ENCODE measurements at places on chromosomes 13 and 19.

DNA sequence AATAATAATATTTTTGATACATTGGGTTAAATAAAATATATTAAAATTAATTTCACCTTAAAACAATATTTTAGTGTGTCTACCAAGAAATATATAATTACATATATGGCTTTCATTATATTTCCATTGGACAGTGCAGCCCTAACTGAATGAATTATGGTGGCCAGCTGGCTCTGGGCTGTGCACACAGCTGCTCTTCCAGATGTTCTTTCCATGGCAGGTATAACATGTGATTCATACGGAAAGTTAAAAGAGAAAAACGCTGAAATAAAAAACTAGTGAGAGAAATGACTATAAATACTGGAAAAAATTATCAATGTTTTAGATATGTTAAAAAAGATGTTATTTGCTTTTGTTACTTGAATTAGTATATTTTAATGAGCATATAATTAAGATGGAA is 216.3 kb downstream of the RGCC start:
- no peak for DNase-seq

GRCh38 chr19:9535934-9536333 is 2.5 kb downstream of the ZNF426 start:
- no peak for DNase-seq

DNA sequence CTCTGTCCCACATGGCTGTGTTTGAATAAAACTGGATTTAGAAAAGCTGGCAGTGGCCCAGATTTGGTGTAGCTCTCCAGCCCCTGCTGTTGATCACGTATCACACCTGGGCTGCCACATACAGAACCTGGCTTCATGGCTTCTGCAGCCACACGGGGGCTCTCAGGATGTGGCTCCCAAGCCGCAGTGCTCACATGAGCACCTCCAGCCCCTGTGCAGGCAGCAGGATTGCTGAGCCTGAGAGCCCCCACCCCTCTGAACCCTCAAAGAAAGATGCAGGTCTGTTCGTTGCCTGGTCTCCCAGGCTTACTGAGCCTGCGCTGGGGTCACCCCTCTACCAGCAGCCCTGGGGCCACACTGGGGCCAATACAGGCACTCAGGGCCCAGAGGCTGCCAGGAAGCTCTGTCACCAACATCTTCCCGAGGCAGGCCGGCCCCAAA is 2.7 kb downstream of the PLEKHF1 start:
- no peak for DNase-seq

DNA sequence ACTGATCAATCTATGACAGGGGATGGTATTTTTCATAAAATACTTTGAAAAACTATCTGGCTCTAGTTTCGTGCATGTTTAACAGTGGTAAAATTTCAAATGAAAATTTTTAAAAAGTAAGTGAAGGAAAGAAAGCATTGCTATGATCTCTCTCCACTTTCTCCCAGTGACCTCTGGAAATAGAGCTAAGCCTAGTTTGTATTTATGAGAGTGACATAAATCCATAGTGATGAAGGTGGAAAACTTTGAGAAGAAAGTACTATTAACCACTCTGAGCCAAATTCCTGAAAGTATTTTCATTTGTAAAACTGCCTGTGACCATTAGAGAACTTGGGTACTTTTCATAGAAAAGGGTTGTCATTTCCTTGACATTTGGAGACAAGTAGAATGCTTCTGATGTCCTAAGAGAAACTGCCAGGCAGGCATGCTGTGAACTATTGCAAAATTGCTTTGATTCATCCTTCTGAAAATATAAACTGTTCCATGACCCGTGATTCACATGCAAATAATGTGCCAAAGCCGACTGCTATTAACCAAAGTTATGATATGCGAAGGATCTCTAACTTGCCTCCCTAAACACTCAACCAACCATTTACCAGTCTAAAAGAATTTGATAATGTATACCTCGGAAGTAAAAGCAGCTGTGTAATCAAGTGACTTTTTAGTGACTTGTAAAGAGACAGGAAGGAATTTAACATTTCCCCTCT is 133.2 kb downstream of the VWA8 start:
- DNase-seq = peak; percentile 40

DNA sequence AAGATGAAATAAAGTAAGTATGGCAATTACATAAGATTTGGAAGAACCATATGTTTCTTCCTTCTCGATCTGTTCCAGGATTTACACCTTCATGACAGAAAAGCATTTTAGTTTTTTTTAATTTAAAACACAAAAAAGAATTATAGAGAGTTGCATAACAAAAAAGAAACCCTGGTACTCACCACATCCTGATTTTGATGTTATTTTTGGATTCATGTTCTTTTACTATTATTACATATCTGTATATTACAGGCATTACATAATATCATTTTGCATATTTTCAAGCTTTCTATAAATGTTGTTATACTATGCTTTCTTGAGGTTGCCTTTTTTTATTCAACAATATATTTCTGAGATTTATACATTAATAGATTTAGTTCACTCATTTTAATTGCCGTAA is 6.7 kb upstream of the KATNAL1 start:
- DNase-seq = no peak

GRCh38 chr13:98826146-98826545 is 73.7 kb upstream of the SLC15A1 start:
- DNase-seq = no peak

DNA sequence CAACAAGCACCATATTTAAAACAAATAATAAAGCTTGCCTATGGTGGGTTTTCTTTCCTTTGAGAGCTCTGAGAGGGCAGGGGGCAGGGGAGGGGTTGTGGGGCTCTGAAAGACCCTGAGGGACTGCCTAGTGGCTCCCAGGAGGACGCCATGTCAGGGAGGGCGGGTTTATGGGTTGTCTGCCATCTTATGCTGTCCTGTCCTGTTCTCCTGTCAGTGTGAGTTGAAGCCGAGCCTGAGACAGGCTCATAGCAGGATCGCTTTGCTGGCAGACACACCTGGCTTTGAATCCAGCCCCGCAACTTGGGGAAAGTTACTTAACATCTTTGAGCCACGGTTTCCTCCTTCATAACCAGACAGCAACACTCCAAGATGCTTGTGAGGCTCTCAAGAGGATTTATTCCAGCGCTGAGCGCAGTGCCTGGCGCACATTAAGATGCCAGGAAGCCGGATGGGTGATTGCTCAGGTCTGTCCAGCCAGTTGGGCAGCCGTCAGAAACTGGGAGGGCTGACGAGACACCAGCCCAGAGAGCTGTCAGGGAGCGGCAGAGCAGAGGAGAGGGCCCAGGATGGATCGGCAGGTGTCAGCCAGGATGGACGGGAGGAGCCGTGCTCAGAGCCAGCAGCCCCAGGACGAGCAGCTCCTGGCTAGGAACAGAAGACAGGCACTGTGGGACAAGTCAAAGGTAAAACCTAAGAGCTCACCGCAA is 36.8 kb upstream of the C1QTNF9 start:
- no peak for DNase-seq

- no peak for DNase-seq
Observed at GRCh38 chr19:8213827-8214672, 4.9 kb downstream of the CERS4 start.

- DNase-seq = no peak
Observed at GRCh38 chr13:114310956-114311355, 3.3 kb upstream of the CHAMP1 start.

DNA sequence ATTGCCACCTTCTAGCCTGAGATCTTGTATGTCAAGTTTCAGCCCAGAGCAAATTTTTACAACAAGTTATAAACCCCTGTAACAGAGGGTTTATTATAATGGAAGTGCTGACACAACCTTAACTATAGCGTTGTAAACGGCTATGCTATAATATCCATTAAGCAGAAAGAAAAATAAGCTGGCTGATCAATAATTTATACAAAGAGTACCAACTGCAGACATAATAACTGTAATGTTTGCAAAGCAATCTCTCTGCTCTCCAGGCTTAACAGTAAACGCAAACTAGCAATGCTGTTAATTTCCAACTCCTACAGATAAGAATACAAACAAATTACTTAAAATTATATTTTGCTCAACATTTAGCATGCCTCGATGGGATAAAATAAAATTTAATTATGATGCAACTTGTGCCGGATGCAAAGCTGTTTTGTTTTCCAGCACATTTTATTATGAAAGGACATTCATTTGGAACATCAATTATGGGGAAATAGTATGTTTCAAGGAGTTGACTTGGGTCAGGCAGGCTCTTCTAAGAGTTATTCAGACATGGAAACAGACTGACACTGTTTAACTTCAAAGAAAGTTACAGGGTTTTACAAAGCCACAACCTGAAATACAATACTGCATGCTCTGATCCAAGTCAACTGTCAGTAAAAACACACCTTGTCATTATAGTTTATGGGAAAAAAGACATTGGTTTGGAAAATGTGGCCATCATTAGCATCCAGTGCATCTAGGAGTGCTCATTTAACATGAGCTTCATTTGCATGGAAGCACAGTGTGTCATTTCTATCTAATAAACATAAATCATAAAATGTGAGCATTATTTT is 6.6 kb upstream of the DACH1 start:
- no peak for DNase-seq

DNA sequence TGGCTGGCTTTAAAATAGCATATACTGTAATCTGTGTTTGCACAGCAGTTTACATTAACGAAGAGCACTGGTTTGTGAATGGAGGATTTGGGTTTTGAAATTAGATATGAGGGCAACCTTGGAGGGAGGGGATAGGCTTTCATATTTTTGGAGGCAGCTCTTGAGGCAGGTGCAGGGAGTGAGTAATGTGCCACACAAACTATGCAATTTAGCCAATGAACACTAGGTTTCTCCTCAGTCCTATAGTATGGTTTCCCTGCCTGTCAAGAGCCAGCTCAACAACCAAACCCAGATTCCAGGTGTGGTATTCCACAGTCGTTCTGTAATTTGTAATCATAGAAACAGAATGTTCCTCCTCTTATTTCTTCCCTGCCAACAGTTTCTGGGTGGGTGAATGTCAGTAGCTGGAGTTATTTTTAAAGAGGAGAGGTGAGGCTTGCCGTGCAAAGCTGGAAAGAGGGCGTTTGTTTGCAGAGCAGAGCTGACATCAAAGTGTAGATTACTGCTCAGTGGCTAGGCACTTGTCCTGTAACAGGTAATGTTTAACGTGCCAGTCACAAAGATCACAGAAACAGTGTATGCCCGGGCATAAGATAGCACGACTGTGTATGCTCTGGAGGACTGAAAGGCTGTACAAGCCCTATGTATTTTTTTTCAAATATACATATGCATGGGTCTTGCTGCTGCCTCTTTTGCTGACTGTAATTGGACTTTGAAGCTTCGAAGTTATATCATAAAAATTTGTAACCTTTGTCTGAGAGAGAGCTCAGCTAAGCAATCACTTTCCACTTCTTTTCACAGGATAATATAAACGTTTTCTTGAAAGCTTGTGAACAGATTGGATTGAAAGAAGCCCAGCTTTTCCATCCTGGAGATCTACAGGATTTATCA is 124.2 kb downstream of the LMO7 start:
- no peak for DNase-seq

GRCh38 chr13:93496985-93497673 is 270.5 kb downstream of the GPC6 start:
- peak; percentile 10 for DNase-seq

- DNase-seq = no peak
Observed at GRCh38 chr19:2113439-2114211, 16.9 kb downstream of the IZUMO4 start.

DNA sequence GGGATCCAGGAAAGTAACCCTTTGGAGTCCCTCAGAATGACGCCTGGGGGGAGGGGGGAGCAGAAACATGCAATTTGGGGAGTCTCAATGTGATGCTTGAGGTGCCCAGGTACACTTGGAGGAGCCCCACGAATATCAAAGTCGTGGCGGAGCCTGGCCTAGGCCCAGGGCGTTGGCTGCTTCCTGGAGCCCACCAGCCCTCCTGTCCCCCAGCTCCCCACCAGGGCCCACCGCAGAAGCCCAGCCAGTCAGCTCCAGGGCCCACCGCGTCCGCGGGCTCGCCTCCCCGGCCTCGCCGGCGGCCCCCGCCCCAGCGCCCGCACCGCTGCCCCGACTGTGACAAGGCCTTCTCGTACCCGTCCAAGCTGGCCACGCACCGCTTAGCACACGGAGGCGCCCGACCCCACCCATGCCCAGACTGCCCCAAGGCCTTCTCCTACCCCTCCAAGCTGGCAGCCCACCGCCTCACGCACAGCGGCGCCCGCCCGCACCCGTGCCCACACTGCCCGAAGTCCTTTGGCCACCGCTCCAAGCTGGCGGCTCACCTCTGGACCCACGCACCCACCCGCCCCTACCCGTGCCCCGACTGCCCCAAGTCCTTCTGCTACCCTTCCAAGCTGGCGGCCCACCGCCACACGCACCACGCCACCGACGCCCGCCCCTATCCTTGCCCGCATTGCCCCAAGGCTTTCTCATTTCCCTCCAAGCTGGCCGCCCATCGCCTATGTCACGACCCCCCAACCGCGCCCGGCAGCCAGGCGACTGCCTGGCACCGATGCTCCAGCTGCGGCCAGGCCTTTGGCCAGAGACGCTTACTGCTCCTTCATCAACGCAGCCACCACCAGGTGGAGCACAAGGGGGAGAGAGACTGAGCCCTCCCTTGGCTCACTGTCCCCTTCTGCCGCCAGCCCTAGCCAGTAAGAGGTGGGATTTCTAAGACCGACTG is 2.1 kb downstream of the ZNF575 start:
- DNase-seq = no peak

GRCh38 chr19:42113641-42114348 is 18.5 kb downstream of the POU2F2 start:
- DNase-seq = peak; percentile 90

DNA sequence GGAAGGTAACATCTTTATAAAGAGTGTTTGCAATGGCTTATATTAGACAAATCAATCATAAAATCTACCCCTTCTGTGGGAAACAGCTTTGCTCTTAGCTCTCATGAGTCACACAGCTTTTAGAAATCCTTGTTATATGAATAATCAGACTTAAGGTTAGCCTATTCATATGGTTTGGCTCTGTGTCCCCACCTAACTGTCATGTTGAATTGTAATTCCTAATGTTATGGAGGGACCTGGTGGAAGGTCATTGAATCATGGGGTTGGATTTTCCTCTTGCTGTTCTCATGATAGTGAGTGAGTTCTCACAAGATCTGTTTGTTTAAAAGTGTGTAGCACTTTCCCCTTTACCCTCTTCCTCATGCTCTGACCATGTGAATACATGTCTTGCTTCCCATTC is 704.2 kb upstream of the KLHL1 start:
- DNase-seq = no peak

GRCh38 chr13:100608489-100608888 is 19.9 kb upstream of the GGACT start:
- DNase-seq = no peak

- no peak for DNase-seq
Observed at GRCh38 chr19:8028951-8029491, 23.5 kb upstream of the CCL25 start.
